Pancreas (tissue), 10 donors: ENCODE measurements at places on chromosomes 3 and 15. TPM values are rescaled to one million over a fixed set of nuclear protein-coding genes. Genes with fewer than 3 reads are reported as not detected.

ATP10A gene
- 0.04 TPM for total RNA-seq

ABHD17C gene
- total RNA-seq: 6.2 TPM

EPHA3 gene
- 0.83 TPM for total RNA-seq

CCRL2 gene
- 2.2 TPM for total RNA-seq

GRCh38 chr15:64824929-64825430 lies 467 bp downstream of the PIF1 start:
- peak overlapping the region; percentile 32 for H3K4me3 ChIP-seq
- no peak overlapping the region for H3K27ac ChIP-seq
- H3K4me1 ChIP-seq: peaks cover 17% of the 10 kb centered on the region
- no peak for DNase-seq
- no peaks in the 10 kb centered on the region for H3K36me3 ChIP-seq
- H3K27me3 ChIP-seq: no peaks in the 10 kb centered on the region

GRCh38 chr3:54681706-54682105 lies 246.2 kb downstream of the LRTM1 start:
- no peak overlapping the region for H3K27ac ChIP-seq
- DNase-seq: no peak
- H3K4me3 ChIP-seq: no peak overlapping the region
- H3K36me3 ChIP-seq: no peaks in the 10 kb centered on the region
- H3K4me1 ChIP-seq: no peaks in the 10 kb centered on the region

GRCh38 chr3:41715376-41715775 lies 246.5 kb downstream of the ULK4 start:
- H3K27ac ChIP-seq: no peak overlapping the region
- no peaks in the 10 kb centered on the region for H3K27me3 ChIP-seq
- no peaks in the 10 kb centered on the region for H3K36me3 ChIP-seq

- H3K4me3 ChIP-seq: no peak overlapping the region
- no peaks in the 10 kb centered on the region for H3K4me1 ChIP-seq
- H3K27me3 ChIP-seq: no peaks in the 10 kb centered on the region
- no peak overlapping the region for H3K27ac ChIP-seq
- H3K36me3 ChIP-seq: no peaks in the 10 kb centered on the region
Observed at GRCh38 chr3:55968331-55968730, 481.2 kb upstream of the WNT5A start.
